NCI-H1417 (cell line): ENCODE measurements at places on chromosomes 4 and X.
A peak's percentile ranks its signal among the peaks of the same experiment; 100 is the strongest.

DNA sequence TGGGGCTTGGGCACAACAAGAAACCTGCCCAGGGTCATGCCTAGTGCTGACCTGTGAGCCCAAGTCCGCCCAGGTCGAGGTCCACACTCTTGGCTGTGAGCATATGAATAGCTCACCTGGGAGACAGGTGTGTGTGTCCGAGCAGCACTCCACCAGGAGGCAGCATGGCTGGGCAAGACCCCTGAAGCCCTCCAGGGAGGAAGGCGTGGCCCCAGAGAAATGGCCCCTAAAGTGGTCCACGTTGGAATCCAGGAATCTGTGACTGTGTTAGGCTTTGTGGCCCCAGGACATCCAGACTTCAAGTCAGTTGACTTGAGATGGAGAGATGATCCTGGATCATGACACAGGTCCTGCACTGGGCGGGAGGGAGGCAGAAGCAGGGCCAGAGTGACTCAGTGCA lies 138.8 kb downstream of the CPZ start:
- DNase-seq: no peak

DNA sequence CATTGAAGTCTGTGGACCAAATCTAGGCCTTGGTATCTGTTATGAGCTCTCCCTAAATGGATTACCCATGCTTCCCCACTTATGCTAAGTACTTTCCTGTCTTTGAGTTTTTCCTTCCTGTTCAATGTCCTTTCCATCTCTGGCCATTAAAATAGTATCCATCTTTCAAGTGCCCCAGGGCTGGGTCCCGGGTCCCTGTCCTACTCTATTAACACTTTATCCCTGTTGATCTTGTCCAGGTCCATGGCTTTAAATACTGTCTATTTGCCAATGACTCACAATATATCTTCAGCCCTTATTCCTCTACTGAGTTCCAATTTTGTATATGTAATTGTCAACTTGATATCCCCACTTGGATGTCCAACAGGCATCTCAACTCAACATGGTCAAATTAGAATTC lies 17.7 kb upstream of the RPS6KA3 start:
- no peak for DNase-seq

DNA sequence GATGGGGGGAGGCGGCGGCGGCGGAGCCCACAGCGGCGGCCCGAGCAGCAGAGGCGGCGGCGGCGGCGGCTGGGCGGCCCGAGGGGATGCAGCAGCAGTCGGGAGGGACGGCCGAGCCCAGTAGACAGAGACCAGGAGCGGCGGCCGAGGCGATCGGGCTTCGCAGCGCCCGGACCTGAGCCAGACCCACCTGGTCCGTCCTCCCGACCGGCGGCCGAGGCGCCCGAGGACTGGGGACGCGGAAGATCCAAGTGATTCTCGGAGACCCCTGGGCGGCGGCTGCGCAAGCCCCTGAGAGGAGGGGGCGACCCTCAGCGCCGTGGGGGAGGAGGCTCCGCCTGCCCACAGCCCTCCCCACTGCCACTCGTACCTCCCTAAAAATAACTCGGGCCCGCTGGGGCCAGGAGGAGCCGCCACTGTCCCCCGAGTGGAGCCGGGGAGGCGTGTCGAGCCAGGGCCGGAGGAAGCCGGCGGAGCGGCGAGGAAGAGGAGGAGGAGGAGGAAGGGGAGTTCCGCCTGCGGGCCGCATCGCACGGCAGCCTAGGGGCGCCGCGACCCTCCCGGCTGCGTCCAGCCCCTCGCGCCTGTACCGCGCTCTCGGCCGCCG lies 608 bp downstream of the RAPGEF2 start:
- peak; percentile 83 for DNase-seq

DNA sequence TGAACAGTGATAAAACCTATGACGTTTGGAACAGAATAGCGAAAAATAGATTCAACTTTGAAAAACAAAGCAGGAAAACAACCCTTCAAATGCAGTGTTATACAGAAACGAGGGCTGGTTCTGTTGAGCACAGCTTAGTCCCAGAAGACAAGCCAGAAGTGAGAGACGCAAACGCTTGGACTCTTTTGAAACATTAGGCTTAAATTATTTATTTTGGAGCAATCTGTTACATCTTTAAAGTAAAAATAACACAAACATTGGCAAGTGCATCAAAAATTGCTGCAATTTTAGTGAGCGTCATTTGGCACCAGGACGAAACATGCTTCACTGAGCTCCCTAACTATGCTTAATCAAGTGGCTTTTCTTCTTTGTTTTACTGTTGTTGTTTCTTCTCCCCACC lies 63.5 kb downstream of the ENPP6 start:
- no peak for DNase-seq

GRCh38 chrX:9235722-9236121 lies 201.8 kb upstream of the FAM9B start:
- DNase-seq: no peak

DNA sequence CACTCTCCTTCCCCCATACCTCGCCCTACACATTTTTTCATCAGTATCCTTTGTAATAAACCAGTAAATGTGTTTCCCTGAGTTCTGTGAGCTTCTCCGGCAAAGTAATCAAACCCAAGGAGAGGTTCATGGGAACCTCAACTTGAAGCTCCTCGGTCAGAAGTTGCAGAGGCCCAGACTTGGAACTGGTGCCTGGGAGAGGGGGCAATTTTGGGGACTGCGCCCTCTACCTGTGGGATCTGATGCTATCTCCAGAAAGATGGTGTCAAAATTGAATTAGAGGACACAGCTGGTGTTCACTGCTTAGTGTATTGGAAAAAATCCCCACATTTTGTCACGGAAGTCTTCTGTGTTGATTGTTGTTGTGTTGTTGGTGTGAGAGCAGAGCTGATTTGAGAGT lies 70.6 kb downstream of the ATP11C start:
- DNase-seq: no peak

- no peak for DNase-seq
These were observed 148.8 kb upstream of the PCDH18 start for GRCh38 chr4:137681081-137681480.

DNA sequence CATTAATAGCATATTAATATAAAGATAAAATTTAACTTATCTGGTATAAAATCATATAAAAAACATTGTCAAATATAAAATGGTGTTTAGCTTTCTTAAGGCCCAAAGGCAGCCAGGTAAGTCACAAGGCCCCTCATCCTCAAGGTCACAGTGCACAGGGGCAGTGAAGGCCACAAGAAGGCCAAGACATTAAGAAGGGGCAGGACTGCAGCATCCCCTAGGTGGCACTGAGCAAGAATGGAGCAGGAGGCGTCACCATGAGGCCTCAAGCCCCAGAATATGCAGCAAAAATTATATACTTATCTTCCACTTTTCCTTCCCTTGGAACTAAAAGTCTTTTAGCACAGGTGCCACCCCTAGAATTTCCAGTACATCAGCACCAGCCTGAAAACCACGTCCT lies 49.5 kb upstream of the MAGEA8 start:
- no peak for DNase-seq

GRCh38 chrX:1076871-1077651 lies 135.4 kb downstream of the CRLF2 start:
- no peak for DNase-seq

DNA sequence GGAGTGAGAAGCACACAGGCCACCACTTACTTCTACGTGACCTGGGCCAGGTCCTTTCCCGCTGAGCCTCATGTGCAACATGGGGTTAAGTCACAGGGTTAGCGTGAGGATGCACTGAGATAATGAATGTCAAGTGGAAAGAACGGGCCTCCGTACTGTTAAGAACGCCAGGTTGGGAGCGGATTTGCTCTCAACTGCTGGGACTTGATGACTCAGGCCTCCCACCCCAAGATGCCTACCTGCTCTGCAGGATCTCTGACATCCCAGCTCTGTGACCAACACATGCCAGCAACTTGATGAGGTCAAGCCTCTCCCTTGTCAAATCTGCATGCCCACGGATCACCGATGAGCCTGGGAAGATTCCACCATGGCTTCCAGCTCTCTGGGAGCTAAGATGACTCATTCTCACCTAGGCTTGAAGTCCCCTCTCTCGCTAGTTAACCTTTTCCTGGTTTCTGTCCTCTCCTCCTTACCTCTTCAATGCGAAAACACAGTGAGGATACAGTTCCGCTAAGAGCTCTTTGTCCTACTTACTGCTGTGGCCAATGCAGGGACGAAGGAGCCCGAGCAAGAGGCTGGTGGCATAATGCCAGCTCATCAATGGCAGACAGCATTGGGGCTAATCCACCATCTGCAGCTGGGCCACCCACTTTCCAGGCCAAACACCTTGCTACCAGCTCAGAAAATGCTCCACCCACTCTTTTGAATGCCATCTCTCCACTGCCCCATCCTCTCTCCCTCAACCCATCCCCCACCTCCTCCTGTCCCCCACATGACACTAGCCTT lies 67.6 kb downstream of the PJA1 start:
- DNase-seq: no peak

- DNase-seq: no peak
These were observed 152.3 kb upstream of the BMP3 start for GRCh38 chr4:80878218-80878617.

- no peak for DNase-seq
These were observed 211.4 kb downstream of the ENOX2 start for GRCh38 chrX:130691576-130691975.

GRCh38 chr4:70836081-70836480 lies 3.6 kb downstream of the GRSF1 start:
- DNase-seq: no peak

DNA sequence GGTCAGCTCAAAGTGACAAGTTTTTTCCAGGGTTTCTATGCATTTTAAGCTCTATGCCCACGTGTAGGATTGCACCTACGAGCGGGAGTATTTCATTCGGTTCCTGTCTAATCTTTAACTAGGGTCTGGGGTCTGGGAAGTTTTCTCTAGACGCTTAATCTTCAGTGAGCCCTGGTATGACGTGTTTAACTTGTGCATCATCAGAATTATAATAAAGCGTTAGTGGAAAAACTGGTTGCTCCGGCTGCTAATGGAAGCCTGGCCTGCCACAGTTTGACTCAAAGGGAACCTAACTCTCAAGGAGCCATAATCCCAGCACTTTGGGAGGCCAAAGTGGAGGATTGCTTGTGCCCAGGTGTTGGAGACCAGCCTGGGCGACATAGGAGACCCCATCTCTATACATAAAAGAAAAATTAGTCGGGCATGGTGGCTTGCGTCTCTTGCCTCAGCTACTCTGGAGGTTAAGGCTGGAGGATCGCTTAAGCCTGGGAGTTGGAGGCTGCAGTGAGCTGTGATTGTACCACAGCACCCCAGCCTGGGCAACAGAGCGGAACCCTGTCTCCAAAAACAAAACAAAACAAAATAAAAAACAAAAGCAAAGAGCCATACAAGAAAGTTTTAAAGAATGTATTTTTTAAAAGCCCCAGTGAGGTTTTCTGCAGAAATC lies 30.2 kb downstream of the ARSD start:
- DNase-seq: no peak

DNA sequence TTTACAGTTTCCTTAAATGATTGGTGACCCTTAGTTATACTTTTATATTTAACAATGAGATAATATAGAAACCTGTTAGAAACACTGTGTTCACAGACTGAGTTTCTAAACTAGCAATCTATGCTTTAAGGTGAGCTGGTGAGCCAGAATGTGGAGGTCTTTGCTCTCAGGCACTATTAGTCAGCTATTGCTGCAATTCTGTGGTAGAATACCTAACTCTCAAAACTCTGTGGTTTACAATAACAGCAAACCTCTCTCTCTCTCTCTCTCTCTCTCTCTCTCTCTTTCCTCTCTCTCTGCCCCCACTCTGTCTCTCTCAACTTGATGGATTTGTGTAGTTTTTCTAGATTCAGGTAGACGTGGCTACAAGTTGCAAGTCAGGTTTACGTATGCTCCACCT lies 17.6 kb upstream of the LCORL start:
- DNase-seq: no peak

GRCh38 chr4:78588894-78589545 lies 37.5 kb downstream of the ANXA3 start:
- no peak for DNase-seq

DNA sequence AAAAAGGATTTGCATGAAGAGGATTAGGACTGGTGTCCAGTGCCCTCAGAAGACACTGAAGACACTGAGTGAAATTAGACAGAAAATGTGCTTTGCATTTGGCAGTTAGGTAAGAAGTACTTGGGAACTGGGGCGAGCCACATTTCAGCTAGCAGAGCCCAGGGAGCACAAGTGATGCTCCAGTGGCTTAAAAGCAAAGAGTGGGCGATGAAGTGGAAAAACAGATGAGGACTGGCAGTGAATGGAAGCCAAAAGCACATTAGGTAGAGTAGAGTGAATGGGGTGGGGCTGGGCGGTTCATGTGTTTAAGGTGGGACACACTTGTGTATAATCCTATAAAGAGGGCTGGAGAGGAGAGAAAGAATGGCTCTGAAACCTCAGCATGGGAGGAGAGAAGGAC lies 18.4 kb downstream of the DCLK2 start:
- no peak for DNase-seq

DNA sequence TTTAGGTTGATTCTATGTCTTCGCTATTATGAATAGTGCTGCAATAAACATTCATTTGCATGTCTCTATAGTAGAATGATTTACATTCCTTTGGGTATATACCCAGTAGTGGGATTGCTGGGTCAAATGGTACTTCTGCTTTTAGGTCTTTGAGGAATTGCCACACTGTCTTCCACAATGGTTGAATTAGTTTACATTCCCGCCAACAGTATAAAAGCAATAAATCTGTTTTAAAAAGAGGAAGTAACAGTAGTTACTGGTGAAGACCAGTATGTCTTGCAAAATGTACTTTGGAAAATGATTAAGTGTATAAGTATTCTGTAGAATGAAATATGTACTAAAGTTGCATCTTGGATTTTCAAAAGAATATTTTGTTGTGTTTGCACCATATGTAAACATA lies 77.3 kb downstream of the SHROOM4 start:
- no peak for DNase-seq

DNA sequence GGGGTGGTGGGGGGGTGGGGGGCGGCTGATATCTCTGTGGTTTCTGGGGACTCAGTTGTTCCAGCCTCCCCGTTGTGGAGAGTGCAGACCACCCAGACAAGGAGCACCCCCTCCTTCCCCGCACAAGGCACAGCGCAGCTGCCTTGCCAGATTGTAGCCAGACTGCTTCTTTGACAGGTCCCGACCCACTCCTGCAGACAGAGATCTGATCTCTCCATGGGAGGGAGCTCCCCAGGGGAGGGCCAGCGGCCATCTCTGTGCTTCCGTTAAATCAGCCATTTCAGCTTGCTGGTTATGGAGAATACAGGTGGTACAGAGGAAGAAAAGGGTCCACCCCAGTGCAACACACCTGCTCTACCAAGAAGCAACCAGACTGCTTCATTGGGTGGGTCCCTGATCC lies 80.8 kb downstream of the FGF16 start:
- DNase-seq: no peak

- no peak for DNase-seq
These were observed 221.2 kb upstream of the ATP6AP2 start for GRCh38 chrX:40359593-40359992.

GRCh38 chr4:13481569-13481968 lies 2.6 kb downstream of the RAB28 start:
- no peak for DNase-seq

GRCh38 chrX:7514871-7515599 lies 327.9 kb upstream of the VCX start:
- no peak for DNase-seq

GRCh38 chrX:9282325-9282724 lies 182.5 kb upstream of the TBL1X start:
- no peak for DNase-seq

GRCh38 chr4:119286377-119287002 lies 35.4 kb downstream of the FABP2 start:
- no peak for DNase-seq

- DNase-seq: peak; percentile 81
These were observed 570 bp downstream of the WDR44 start for GRCh38 chrX:118346258-118347094.
